IPS-NIHi11 (cell line): ENCODE measurements at places on chromosomes 4 and X.

GRCh38 chr4:42464550-42465094 lies 67.3 kb downstream of the SHISA3 start:
- DNase-seq, result no peak

GRCh38 chrX:68872171-68872570 lies 43.4 kb downstream of the EFNB1 start:
- DNase-seq, result no peak

DNA sequence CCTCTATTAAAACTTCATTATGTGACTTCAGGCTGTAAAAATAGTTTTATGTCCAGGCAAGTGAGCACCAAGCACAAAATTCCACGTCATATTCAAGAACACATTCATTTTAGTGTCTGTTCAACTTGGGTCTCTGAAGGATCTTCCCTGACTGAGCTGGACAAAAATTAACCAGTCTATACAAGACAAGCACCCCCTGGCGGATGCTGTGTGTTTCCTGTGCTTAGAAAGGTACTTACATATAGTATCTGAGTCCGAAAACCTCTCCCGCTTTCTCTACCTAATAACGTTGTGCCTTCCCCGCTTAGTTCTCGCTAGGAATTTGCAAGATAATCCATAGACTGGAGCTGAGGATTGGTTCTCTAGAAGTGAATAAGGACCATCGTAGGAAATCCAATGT lies 2214.5 kb upstream of the TENM3 start:
- DNase-seq, result peak; percentile 23

- no peak for DNase-seq
Measured at GRCh38 chr4:65515646-65516045, 154.6 kb downstream of the EPHA5 start.

DNA sequence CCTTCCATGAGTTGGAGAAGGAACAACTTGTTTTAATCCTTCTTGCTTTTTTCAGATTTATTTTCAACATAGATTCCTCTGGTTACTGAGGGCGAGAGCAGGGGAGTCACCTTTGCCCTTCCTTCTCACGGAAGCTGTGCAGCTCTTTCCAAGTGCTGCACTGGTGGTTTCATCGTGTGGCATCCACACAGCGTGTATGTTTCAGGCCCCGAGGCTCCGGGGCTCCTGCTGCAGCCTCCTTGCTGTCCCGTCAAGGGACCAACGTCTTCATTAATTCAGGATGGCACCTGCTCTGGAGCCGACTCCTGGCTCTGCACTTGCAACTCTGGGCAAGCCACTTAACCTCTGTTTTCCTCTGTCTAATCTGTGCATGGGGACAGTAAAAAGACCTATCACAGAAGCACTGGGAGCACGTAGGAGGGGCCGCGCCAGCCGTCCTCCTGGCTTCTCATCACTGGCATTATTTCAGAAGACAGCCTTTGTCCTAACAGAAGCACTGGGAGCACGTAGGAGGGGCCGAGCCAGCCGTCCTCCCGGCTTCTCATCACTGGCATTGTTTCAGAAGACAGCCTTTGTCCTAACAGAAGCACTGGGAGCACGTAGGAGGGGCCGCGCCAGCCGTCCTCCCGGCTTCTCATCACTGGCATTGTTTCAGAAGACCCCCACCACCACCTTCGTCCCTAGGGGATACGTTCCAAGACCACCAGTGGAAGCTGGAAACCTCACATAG lies 117.8 kb upstream of the NKX1-1 start:
- no peak for DNase-seq

DNA sequence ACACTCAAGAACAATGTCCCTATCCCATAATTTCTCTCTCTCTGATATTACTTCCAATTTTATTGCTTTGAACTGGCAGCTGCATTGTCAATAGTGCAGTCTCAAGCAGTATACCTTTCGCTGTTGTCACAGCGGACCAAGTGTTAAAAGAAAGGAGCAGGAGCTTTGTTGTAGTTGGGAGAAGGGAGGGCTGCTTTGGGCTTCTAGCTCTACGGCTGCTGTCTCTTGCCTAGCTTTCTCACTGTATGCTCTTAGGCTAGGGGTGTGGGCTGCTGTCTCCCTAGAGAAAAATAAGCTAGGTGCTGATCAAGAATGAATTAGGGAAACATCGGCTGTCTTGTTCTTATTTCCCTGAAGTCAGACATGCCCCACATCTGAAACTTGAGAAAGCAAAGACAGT lies 52.5 kb downstream of the TRPC5OS start:
- no peak for DNase-seq
